ENCODE measurements at places on chromosomes 12 and 14. TPM values are rescaled to one million over a fixed set of nuclear protein-coding genes. Genes with fewer than 3 reads are reported as not detected.

DNA sequence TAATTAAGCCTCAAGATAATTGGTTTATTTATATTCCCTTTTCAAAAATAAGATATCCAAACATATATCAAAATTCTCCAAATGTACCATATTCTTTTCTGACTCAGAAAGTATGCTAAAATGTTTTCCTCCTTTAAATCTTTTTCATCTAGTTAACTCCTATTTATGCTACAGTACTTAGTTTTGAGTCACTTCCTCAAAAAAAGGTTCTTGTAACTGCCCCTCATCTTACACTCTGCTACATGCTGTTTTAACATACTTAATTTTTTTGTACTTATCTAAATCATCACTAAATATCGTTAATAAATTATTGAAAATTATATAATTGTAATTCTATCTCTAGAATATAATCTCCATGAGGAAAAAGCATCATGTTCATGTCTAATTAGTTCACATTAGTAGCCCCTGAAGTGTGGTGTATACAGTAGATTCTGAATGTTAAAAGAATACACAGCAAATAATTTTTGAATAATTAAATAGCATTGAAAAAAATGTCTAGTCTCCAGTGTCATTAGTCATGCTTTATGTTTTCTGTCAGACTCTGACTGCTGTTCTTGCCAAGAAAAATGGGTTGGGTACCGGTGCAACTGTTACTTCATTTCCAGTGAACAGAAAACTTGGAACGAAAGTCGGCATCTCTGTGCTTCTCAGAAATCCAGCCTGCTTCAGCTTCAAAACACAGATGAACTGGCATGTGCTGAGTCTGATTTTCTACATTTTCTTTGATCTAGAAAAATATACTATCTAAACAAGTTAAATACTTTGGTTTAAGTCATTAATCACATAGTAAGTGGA is 3.5 kb downstream of the KLRD1 start:
- no peak for DNase-seq

The BEGAIN gene
- 1.5 TPM for total RNA-seq

DNA sequence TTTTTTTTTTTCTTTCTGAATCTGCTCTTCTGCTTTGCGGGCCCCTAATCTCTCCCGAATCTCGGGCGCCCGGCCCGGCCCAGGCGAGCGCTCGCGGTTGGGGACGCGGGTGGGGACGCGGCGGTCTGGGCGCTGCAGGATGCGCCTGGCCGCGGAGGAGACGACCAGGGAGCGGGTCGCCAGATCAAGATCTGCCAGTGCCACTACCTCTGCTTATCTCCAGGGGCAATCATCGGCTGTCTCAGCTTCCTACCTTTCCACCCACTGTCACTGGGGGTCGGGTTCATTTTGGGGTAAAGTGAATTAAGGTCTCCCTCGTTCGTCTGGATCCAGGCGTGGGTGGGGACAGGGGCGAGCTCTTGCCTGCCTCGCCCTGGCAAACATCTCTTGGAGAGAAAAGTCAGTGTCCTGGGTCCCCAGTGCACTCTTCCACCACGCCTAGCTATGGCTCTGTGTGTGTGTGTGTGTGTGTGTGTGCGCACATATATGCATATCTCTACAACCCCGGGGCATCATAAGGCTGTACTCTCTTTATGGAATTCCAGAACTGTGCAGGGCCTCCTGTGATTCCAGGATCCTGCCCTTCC is 422.3 kb downstream of the VRK1 start:
- peak; percentile 42 for DNase-seq

DNA sequence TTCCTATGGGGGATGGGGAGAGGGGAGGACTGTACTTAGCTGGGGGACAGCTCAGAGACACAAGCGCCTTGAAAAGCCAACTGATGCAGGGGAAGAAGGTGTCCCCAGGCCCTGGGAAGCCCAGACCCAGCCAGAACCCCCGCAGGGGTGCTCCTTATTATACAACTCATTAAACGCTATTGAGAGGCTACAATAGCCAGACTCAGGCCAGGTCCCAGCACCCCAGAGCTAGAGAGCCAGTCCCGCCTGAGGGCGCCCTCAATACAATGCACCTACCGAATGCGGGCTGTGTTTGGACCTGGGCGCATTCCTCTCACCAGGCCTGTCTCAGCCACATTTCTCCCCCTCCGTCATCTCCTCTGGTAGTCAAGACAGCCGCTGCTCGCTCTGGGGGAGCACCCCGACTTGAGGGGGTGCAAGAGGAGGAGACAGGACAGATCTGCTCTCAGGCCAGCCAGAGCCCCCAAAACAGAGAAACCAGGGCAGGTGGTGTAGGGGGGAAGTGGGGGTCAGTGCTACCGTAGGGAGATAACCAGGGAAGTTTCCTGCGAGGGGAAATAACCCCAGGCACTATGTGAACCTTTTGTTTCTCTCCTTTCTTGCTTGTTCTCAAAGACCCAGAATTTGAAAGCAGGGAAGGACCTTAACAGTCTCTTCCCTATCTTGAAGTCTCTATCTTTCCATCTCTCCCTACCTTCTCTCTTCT is 6.1 kb upstream of the ASIC1 start:
- DNase-seq: no peak

The SLC35F4 gene
- total RNA-seq: not detected

GRCh38 chr12:6059221-6059620 is 65.2 kb downstream of the VWF start:
- no peak for DNase-seq

The TMEM179 gene
- not detected for total RNA-seq

GRCh38 chr12:32145096-32145495 is 38.4 kb downstream of the BICD1 start:
- DNase-seq: no peak

GRCh38 chr14:75783184-75783583 is 122.1 kb downstream of the TTLL5 start:
- no peak for DNase-seq

DNA sequence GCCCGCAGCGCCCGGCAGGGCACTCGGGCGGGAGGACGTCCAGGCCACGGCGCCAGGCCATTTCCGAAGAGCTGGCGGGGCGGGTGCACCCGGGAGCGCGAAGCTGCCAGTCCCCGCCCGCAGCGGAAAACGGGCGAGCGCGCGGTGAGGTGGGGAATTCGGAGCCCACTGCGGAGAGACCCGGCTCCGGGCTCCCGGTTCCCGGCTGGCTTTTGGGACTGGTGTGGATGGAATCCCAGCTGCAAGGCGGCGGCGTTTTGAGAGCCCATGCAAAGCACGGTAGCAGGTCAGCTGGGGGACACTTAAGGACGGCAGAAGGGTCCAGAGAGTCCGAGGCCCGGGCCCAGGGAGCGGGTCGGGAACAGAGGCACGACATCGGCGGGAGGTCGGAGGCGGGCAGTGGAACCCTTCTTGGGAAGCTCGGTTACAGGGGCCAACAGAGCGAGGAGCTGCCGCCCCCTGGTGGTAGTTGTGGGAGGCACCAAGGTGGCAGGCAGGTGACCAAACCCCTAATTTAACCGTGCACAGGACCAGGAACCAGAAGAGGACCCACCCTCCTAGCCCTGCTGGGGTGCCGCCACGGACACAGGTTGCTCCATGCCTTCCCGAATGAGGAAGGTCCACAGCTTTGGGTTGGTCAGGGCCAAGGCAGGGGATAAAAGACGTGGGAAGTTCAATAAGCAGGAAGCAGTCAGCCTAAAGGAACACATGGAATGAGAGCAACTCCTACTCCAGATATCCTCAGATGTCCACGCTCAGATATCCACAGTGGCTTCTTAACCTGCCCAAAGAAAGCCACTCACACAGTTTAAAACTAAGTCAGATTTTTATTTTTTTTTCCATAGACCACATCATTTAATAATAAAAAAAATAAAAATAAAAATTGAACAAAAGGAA is 685 bp upstream of the CDH24 start:
- peak; percentile 90 for DNase-seq

The TAS2R42 gene
- total RNA-seq: not detected

DNA sequence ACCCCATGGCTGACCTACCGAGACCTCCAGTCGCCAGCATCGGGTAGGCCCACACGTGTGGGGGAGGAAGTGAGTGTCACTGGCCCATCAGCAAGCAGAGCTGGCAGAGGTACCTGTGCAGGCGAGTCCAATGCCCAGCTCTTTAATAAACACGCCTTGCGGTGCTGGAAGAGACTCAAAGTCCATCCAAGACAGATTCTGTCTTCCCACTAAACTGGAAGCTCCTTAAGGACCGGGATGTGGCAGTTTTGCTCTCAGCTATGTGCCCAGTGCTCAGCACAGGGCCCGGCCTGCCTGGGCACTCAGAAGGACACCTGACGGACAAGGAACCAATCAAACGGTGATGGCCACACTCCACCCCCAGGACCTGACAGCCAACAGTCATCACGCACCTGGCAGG is 65.0 kb downstream of the ITPK1 start:
- no peak for DNase-seq

The PZP gene
- total RNA-seq: not detected

The KRT3 gene
- total RNA-seq: not detected

The CHFR gene
- 96.1 TPM for total RNA-seq

DNA sequence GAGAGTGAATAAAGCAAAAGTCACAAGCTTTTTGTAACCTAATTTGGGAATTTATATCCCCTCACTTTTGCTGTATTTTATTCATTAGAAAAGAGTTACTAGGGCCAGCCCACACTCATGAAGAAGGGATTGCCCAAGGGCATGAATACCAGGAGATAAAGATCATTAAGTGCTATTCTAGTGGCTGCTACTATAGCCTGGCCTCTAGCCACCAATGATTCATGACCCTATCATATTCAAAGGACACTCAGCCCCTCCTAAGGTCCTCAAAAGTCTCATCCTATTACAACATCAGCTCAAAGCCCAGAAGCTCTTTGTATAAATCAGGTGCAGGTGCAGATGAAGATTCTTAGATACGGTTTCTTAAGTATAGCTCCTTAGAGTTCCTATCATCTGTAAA is 518.1 kb downstream of the TRHDE start:
- DNase-seq: no peak

DNA sequence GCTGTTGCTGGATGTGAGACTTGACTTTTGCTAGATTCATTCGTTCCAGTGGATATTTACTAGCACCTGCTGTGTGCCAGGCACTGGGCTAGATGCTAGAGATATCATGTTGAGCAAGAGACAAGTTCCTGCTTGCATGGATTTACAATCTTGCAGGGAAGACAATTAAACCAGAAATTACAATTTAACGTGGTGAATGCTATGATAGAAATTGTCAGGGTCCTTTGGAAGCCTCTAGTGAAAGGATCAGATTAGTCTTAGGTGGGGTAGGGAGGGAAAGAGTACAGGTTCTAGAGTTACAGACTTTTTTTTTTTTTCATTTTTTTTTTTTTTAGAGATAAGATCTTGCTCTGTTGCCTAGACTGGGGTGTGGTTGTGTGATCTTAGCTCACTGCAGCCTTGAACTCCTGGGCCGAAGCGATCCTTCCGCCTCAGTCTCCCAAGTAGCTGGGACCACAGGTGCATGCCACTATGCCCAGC is 36.7 kb downstream of the SPATS2 start:
- DNase-seq: no peak

The TMEM52B gene
- not detected for total RNA-seq

DNA sequence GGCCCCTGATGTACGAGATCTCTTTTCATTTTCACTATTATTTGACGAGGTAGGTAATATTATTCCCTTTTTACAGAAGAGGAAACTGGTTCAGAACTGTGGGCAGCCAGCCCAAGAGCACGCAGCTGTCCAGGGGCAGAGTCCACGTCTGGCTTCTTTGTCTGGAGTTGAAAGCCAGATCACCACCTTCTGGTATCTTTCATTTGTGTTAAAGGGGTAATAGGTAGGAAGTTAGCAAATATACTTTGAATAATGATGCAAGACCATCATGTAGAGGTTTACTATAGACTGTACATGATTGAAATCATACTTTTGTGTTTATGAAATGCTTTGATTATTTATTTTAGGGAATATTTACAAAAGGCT is 144.1 kb upstream of the AMIGO2 start:
- no peak for DNase-seq

DNA sequence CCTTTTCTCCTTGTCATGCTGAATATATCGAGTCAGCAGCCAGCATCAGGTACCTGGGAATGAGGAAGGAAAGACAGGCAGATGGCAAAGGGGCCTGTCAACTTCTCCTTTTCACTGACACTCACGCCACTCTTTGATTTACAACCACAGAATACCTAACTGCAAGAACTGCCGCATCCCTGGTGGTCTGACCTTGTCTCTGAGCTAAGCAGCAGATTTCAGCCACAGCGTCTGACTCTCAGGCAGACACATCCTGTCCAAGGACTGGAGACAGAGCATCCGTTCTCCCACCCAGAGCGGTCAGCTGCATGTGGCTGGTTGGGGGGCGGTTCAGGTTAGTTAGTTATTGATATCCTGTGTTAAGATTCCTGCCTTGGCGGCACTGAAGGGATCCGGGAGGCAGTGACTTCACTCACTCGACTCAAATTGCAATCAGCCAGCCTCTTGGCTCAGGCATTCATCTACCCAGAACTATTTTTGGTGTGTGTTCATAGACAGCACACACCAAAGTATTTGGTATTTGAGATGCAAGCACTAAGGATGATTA is 11.2 kb upstream of the MAP1LC3B2 start:
- DNase-seq: no peak

The KCNMB4 gene
- total RNA-seq: 1.4 TPM

- no peak for DNase-seq
These were observed 5.3 kb downstream of the LTB4R start for GRCh38 chr14:24316597-24316950.

The SLC38A4 gene
- total RNA-seq: not detected

All from activated naive CD8-positive, alpha-beta T cell treated with anti-CD3 and anti-CD28 coated beads, Interleukin-2, amount 10 ng/mL, durations not matched to agents 7 days and 5 days (primary cell).